ENCODE measurements at places on chromosomes 11 and 22.

- no peak for DNase-seq
These were observed 22.5 kb downstream of the PISD start for GRCh38 chr22:31639436-31640039.

DNA sequence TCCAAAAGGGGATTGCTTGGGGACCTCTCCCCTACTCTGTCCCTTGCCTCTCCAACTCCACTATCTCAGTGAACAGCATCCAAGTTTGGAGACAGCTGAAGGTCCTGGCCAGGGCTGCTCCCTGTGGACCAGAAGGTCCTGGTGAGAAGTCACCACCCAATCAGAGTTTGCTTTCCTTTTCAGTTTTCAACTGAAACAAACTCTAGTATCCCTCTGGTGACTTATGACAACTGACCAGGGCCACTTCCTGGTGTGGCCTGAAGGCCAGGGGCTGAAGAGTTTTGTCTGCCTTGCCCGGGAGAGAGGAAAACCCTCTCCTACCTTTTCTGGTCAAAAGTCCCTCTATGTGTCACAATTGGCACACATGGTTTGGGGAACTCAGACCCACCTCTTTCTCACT lies 5.1 kb downstream of the JAML start:
- no peak for DNase-seq

- DNase-seq = no peak
These were observed 264.0 kb downstream of the ST3GAL4 start for GRCh38 chr11:126619516-126619915.

GRCh38 chr11:93740031-93740729 lies 1.1 kb downstream of the TAF1D start:
- DNase-seq = no peak

DNA sequence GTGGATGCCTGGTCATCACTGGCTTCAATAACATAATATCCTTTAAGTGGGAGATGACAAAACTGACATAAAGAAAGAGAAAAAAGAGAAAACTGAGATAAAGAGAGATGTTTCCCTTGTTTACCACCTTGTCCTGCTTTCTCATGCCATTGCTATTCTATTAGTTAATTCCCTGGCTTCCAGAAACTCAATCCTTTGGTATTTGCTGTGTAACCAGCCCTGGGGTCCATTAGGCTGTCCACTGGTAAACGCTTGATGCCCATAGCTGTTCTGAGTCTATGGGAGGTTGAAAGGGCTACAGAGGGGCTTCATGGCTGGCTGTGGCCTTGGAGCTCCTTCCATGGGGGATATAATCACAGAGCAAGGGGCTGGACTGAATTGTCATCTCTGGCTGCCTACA lies 243.4 kb upstream of the PLET1 start:
- DNase-seq = no peak

- no peak for DNase-seq
These were observed 303.6 kb downstream of the OPCML start for GRCh38 chr11:133228471-133229329.

GRCh38 chr11:44005063-44005701 lies 42.6 kb upstream of the ACCSL start:
- peak; percentile 62 for DNase-seq

DNA sequence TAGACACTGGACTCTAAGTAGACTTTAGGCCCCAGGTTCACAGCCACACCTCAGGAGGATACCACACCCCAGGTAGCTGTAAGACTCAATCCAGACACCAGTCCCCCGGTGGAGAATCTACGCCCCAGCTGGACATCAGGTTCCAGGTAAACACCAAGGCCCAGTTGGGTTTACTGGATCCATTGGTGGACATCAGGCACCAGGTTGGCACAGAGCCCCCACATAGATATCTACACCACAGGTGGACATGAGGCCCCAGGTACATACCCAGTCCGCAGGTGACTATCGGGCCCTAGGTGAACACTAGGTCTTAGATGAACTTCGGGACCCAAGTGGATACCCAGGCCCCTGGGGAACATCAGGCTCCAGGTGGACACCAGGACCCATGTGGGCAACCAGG lies 58.9 kb upstream of the SEPTIN5 start:
- DNase-seq = no peak

Data from NCI-H2107 (cell line).